Erythroblast (primary cell): ENCODE measurements at places on chromosomes 4 and X.

- DNase-seq: no peak
Observed at GRCh38 chr4:161189286-161190134, 974.3 kb downstream of the FSTL5 start.

DNA sequence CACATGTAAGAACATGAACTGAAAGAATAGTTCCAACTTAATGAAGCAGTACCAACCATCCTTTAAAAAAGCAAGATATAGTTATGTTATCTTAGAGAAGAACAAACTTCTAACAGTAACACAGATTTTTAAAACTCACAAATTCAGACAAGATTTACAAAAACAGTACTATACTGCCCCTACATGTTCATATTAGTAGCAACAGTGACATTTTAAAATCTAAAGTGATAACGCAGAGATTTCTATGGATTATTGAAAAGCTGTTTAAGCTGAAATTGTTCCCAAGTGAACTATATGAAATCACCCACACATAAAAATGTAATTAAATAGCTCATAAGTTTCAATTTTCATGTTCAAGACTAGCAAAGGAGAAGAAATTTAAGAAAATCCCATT is 166.0 kb downstream of the FBXW7 start:
- no peak for DNase-seq

GRCh38 chrX:55867181-55867651 is 149.7 kb downstream of the RRAGB start:
- peak; percentile 0 for DNase-seq

DNA sequence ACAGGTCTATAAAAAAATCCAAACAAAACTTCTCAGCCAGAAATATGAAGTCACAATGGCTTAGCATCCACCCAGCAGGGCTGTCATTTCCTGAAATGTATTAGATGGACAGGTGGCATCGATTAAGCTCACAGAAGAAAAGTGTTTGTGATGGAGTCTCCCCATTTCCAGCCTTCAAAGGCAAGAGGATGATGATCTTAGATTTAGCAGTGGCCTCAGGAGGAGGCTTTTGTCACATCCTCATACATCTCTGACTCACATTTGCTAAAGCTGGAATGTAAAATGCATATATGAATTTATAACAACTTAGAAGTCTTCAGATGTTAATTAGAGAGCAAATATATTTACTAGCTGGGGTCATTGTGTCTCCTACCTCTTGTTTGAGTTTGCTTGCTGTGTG is 441.9 kb downstream of the SPRY1 start:
- DNase-seq: no peak

GRCh38 chr4:127080141-127080540 is 552.6 kb upstream of the INTU start:
- DNase-seq: no peak

DNA sequence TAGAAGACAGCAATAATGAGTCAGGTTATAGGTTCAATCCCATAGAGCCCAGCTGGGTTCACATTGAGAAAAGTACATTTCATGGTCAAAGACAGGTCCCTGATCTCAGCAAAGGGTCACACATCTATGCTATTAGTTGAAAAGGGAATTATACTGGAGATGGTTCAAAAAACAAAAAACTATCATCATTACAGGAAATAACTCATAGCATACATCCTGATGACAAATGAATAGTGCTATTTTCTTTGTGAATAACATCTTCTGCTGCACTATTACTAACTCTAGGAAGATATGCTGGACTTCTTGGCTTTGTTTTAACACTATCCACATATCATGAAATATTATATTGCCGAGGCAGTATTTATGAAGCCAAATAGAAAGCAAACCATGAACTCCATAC is 202.5 kb upstream of the MAB21L2 start:
- no peak for DNase-seq

DNA sequence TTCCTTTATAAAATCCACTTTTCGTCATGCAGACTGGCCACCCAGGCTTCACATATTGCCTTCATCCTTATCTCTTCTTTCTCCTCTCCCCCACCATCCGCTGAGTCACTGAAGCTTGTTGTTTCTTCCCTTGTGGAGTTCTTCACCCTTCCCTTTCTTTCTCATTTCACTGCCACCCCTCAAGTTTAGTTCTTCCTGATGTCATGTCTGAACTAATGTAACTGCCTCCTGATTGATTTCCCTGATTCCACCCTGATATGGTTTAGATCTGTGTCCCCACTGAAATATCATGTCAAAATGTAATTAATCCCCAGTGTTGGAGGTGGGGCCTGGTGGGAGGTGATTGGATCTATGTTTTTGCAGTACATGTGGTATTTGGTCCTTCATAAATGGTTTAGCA is 151.4 kb downstream of the CPEB2 start:
- DNase-seq: peak; percentile 54
